ENCODE measurements at places on chromosomes 4 and X. TPM values are rescaled to one million over a fixed set of nuclear protein-coding genes. Genes with fewer than 3 reads are reported as not detected.

MAGEE2 gene
- polyA plus RNA-seq, result not detected

DNA sequence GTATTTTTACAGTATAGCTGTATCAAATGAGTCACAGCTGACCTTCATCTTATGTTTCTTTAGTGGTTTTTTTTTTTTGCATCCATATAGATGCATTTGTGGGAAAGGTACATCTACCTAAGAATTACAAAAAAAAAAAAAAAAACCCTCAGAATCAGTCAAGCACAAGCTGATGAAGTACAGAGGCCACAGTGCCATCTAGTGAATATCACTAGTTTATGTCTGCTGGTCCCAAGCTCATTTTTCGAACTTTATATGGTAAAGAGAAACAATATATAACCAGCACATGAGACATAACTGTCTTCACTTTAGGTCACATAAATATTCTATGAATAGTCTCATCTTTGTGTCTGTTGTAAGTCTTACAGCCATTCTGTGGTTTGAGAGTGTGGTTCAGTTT lies 220.1 kb downstream of the DLG3 start:
- DNase-seq, result peak; percentile 6

SLC6A8 gene
- polyA plus RNA-seq, result 6.9 TPM

NXF2 gene
- not detected for polyA plus RNA-seq

GRCh38 chr4:124526769-124527168 lies 185.8 kb downstream of the ANKRD50 start:
- DNase-seq, result no peak

DNA sequence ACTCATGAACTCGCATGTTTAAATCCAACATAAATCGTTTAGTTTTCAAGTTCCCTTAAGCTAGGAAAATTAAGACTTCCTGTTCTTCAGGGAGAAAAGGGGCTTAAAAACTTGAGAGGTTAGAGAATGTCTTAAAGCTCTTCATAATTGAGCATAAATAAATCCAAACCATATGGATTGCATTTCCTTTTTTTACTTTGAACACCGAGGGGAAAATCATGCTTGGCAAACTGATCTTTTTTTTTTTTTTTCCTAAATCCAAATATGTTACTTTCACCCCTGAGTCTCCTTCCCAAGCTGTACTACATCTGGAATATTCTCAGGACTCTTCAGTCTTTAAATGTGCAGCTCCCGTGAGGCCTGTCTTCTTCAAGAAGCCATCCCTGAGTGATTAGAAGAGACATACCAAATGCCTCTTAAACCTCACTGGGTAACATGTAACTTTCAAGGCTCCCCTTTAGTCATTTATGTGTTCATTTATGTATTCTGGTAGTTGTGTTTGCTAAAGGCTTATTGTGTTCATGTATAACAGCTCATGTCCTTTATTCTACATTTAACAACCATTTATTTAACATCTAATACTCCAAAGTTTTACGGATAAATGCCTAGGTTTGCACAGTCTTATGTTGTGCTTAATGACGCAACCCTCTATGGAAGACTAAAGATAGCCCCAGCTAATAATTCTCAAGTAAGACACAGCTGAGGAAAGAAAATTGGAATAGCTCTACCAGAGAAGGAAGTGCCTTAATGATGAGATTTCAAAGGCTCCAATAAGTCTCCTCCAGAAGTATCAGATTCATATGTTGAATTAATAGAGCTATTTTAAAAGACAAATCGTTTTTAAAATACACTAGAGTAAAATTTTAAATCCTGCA lies 107.0 kb downstream of the AGTR2 start:
- no peak for DNase-seq

GRCh38 chrX:49308604-49309269 lies 5.3 kb downstream of the GAGE10 start:
- no peak for DNase-seq

DNA sequence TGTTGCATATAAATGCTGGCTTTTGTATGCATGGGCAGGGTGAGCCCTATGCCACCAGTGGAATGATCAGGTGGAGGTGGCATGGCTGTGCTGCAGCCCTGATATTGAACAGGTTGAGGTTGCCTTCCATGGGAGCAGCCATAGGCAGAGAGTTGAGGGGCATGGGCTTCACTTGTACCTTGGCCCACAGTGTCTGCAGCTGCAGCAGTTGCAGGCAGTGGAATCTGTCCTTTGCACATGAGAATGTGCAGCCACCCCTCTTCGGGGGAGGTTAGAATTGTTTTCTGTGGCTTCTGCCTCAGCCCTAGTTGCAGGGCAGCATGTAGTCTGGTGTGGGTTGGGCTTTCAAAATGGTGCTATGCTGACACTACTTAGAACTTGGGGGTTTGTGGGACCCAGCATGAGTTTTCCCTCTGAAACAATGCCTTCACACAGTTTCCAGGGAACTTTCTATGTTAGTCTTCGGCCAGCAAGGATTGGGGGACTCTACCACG lies 25.4 kb upstream of the VSIG1 start:
- no peak for DNase-seq

- peak; percentile 70 for DNase-seq
Observed at GRCh38 chrX:48531358-48531959, 8.1 kb upstream of the TBC1D25 start.

ANOS1 gene
- polyA plus RNA-seq, result not detected

KLB gene
- polyA plus RNA-seq, result 0.51 TPM

- no peak for DNase-seq
Observed at GRCh38 chrX:11119313-11119943, 8.3 kb downstream of the HCCS start.

PABPC4L gene
- 0.35 TPM for polyA plus RNA-seq

- peak; percentile 13 for DNase-seq
Observed at GRCh38 chr4:76459291-76459723, 24.3 kb downstream of the SHROOM3 start.

DNA sequence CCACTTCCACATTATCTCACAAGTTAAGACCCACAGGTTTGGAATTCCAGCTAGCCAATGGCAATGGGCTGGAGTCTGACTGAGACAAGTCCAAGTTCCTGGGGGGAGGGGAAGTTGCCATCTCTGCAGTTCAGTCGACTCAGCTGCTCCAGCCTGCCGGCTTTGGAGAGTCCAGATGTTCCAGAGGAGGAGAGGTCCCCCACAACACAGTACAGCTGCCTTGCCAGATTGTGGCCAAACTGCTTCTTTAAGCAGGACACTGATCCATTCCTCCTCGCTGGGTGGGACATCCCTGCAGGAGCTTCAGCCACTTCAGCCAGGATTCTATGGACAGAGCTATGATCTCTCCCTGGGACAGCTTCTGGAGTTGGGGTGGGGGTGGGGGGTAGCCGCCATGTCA lies 199.2 kb downstream of the EDA start:
- DNase-seq, result no peak

- DNase-seq, result no peak
Observed at GRCh38 chr4:8478801-8479744, 38.5 kb downstream of the TRMT44 start.

SMIM31 gene
- 0.04 TPM for polyA plus RNA-seq

NPY5R gene
- polyA plus RNA-seq, result not detected

DNA sequence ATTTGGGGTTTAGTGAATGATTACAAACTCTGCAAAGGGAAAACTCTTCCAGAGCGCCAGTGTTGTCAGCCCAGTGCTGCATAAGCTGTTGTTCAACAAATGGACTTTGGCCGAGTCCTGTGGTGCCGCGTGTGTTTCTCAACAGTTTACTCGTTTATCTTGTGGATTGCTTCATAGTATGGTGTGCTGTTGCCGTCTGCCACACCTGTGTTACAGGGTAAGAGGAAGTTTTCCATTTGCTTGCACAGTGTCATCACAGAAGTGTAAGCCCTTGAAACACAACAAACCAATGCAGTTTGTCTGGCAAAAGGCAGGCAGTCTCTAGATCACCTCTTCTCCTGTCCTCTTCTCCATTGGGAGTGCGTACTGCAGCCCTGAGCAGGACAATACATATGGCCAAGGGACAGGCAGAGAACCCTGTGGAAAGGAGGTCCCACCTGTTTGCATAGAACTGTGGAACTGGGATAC lies 66.3 kb downstream of the DCUN1D4 start:
- no peak for DNase-seq

- no peak for DNase-seq
Observed at GRCh38 chrX:21655901-21656586, 2.1 kb downstream of the KLHL34 start.

- no peak for DNase-seq
Observed at GRCh38 chrX:1946974-1947373, 332.1 kb downstream of the ASMT start.

KIF4A gene
- 26.5 TPM for polyA plus RNA-seq

SLC34A2 gene
- not detected for polyA plus RNA-seq

DNA sequence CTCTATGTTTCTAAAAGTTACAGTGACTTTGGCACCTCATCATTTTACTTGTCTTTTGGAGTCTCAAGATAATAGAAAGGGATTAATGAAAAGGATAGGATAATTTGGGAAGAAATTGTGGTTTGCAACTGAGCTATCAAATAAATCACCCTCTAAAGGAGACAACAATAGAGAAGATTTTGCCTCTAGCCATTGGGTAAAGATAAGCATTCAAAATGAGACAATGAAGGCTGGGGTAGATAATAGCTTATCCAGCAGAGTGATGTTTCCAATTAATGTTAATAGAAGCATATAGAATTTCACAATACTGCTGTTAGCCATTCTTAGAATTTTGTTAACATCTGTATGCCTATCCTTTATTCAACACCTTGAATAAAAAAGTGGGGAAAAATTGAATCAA lies 1177.6 kb downstream of the ADGRL3 start:
- DNase-seq, result no peak

GRCh38 chr4:27828843-27829242 lies 968.2 kb downstream of the STIM2 start:
- DNase-seq, result no peak

DNA sequence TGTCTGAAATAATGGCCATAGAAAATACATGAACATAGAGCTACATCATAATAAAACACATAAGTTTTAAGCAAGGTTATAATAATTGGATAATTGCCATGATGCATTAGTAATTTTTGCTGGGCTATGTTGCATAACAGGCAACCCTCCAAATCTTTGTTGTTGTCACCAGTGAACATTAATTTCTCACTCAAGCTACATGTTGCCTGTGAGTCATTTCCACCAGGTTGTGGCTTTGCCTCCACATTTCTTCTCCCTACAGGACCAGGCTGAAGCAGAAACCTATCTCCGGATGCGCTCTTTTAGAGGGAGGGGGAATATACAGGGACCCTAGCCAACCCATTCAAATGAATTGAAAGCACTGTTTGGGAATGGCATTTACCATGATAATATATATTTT lies 347.7 kb downstream of the GABRG1 start:
- DNase-seq, result no peak

- no peak for DNase-seq
Observed at GRCh38 chr4:1210241-1210841, 38.0 kb upstream of the SPON2 start.

- DNase-seq, result no peak
Observed at GRCh38 chr4:183284965-183285364, 35.1 kb downstream of the CLDN22 start.

DNA sequence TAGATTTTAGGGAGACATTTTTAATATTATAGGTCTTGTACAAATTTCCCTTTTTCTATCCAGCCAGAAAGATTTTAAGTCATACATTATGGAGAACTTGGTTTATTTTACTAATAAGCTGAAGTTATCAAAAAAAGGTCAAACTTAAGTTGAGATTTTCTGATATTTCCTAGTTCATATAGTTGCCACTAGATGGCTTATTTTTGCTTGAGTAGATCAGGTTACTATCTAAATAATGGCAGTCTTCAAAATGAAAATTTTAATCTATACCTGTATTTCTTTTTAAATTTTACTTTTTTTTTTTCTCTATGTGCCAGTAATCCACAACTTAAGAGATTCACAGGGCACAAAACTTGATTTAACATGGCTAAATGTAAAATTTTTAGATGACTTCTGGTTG lies 52.3 kb downstream of the USP9X start:
- DNase-seq, result no peak

C1QTNF7 gene
- not detected for polyA plus RNA-seq

DNA sequence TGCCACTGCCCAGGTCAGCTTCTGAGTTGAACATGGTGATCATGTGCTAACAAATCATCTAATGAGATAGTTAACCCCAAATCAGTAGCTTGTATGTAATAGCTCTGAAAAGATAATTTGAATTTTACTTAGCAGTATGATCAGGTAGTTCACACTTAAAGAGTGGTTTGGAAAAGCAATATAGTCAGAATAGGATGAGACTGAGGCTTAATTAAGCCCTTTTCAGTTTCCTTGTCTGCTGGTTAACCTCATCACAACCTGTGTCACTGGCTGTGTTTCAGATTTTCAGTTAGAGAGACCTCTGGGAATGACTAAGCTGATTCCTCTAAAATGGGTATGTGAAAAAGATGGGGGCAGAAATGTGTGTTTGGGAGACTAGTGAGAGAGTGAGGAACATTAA lies 38.1 kb downstream of the GPR174 start:
- DNase-seq, result no peak

GRCh38 chrX:1178580-1179057 lies 33.8 kb downstream of the CRLF2 start:
- DNase-seq, result no peak

DNA sequence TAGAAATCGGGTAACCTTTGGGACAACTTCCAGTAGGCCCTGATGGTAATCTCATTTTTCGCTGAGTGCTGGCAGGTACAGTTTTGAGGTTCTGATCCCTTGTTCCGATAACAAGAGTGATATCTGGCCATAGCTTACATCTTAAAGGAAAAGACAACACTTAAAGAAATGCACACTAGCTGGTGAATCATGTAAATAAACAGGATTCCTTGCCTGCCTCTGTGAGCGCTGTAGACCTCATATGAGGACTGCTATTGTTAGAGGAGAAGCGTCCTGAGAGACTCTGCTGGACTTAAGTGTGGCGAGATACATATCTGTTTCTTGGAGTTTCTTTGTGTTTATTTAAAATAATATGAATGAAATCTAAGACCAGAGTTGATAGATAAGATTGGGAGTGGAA lies 149.3 kb upstream of the SLC4A4 start:
- no peak for DNase-seq

DNA sequence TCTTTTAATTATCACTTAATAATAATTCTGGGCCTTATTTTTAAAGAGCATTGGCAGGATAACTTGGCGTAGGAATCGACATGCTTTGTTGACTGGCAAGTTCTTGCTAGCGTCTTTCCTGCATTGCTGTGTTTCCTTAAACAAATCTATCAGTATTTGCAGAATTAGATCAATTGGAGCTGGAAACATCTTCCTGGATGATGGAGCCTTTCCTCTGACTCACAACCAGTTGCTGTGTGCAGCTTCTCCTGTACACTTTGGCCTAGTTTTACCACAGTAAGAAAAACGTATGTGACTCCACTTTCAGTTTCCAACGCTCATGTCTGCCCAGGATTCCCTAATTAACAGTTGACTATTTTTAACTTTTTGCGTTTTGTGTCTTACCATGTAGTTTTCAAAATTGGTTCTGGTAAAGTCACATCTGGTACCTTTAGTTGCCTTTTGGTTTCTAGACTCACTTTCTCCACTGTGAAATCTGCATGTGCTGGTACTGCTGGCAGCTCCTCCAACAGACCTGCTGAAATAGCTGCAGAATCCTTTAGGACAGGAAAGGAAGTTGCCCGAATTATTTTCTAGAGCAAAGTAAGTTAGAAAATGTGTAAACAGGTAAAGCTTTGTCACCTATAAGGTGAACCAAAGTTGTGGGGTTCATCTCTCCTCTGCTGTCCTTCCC lies 553.2 kb upstream of the FAT1 start:
- no peak for DNase-seq

TMEM255A gene
- polyA plus RNA-seq, result not detected

SMARCA1 gene
- polyA plus RNA-seq, result 71.8 TPM

CDKL5 gene
- 5.4 TPM for polyA plus RNA-seq

GRCh38 chr4:23654791-23655190 lies 235.1 kb downstream of the PPARGC1A start:
- DNase-seq, result no peak
